ENCODE measurements at places on chromosomes 1 and 21.

- peak; percentile 50 for DNase-seq
These were observed 64.6 kb downstream of the UBIAD1 start for GRCh38 chr1:11337580-11338073.

DNA sequence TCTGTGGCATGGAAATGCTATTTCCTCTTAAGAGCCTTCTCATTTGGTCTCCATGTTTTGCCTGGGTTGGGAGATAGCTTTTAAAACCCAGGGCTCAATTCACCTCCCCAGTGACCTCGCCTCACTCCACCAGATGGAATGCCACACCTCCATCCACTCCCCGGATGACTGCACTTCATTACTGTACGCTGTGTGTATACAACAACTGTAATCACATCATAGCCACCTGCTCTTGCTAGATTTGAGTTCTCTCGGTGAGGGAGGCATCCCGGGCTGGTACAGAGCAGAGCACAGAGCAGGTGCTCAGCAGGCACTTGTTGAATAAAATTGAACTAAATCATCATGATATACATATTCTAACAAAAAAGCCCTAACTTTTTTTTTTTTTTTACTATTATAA, 26.0 kb downstream of the SDE2 start:
- DNase-seq: no peak

- DNase-seq: no peak
These were observed 15.7 kb downstream of the RGS2 start for GRCh38 chr1:192824511-192824910.

- DNase-seq: peak; percentile 50
These were observed 24.1 kb upstream of the ZSWIM5 start for GRCh38 chr1:45230537-45230936.

DNA sequence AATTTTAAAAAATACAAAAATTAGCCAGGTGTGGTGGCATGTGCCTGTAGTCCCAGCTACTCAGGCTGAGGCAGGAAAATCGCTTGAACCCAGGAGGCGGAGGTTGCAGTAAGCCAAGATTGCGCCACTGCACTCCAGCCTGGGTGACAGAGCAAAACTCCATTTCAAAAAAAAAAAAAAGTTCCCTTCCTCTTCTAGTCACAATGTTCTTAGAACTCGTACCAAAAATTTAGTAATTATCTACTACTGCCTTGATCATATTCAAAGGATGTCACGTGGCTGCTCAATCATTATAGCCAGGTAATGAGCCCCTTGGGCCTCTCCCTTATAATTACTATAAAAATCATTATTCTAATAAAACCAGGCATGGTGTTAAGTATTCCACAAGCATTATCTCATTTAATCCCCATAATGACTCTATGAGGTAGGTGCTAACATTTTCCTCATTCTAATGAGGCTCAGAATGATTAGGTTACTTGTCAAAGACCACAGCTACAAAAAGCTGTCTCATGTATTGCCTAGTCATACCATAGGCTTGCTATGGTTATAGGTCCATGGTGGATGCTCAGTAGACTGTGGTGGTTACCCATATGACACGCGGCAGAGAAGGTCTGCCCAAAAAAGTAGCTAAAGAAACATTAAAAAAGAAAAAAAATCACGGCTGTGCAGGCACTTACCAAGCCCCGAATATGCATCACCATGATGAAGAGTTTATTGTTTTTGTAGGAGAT, 15.5 kb upstream of the PPP1R15B start:
- no peak for DNase-seq

DNA sequence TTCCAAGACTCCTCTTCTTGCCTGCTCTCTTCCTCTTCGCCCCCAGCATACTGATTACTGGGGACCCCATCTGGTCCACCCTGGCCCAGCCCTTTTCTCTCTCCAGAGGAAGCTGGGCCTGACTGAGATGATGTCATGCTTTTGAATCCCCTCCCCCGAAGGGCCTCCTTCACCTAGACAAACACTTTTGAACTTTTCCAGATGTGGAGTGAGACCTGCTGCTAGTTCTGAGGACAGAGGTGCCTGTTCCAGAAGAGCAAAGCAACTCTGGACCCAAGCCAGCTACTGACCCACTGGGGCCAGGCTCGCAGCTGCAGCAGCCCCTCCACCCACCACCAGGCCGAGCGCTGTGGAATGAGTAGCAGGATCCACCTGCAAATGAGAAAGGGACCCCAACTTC, 8.4 kb downstream of the CD34 start:
- DNase-seq: no peak

DNA sequence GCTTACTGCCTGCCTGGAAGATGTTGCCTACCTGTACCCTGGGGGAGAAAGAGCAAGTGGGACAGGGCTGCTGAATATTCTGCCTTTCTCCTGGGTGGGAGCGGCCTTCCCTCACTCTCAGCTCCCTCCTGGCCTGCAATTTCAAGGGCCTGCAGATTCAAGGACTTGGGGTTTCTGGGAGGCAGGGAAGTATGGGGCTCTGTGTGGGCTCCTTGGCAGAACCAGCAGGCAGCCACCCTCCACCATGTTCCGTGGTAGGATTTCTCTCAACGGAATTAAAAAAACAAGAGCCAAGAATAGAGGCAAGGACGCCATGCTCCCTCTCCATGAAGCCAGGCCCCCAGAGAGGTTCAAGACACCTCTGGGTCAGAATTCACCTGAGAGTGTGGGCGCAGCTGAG, 127.7 kb downstream of the NAV1 start:
- no peak for DNase-seq

- DNase-seq: no peak
These were observed 1.5 kb upstream of the ATP1A2 start for GRCh38 chr1:160114085-160114484.

DNA sequence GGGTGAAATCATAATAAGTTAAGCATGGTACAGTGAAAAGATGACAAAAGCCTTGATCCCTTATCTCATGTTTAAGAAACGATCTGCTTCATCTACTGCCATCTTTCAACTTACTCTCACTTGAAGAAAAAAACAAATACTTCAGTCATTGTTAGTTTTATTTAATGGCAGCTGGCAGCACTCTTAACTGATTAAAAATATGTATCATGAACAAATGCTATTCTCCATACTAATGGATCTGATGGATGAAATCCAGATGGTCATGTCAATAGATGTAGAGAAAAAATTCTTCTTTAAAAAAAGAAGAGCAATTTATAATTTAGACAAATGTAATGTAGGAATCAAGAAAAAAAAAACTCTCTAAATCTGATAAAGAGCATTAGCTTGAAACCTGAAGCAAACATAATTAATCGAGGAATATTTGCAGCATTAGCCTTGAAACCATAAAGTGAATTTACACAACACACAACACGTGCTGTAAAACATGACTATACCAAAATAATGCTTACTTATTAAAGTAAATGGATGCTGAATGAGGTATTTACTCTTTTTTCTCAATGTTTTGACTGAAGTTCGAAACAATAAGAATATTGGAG, 579.0 kb upstream of the ADAMTS5 start:
- DNase-seq: no peak

GRCh38 chr21:45831991-45832740, 149.4 kb upstream of the COL6A1 start:
- peak; percentile 4 for DNase-seq

GRCh38 chr1:2528016-2528415, 1.6 kb upstream of the PANK4 start:
- DNase-seq: peak; percentile 43

- DNase-seq: no peak
These were observed 5.1 kb downstream of the CLCNKB start for GRCh38 chr1:16048573-16049189.

DNA sequence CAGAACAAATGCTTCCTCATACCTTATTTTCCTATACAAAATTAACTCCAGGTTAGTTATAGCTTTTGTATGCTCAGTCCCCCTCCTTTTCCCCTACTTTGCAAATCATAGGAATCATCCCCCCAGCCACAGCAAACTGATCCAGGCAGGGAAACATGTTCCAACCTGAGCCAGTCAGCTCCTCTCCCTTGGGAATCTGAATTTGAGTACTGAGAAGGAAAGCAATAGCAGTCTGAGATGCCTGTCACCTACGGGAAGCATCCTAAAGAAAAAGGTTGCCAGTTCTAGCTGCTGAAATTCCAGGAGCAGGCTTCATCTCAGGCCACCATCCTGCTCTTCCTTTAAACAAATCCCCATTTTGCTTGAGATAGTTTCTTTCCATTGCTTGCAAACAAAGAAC, 6.9 kb downstream of the ADSS2 start:
- peak; percentile 30 for DNase-seq

GRCh38 chr1:150235294-150235851, 539 bp downstream of the ANP32E start:
- DNase-seq: peak; percentile 33

DNA sequence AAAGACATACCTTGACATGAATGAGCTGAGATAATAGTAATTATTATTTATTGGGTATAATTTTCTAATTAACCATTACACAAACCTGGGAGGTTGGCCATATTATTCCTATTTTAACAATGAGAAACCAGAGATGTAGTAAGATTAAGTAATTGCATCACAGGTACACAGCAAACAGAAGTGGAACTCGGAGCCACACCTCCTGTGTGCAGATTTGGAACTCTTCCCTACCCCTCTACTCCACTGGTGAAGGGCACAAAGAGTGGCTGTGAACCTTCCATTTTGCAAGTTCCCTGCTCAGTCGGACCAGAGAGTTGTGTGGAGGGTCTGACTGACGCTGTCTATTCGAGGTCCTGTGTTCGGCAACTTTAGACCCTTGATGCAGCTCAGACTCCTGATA, 45.0 kb downstream of the NGF start:
- DNase-seq: no peak

DNA sequence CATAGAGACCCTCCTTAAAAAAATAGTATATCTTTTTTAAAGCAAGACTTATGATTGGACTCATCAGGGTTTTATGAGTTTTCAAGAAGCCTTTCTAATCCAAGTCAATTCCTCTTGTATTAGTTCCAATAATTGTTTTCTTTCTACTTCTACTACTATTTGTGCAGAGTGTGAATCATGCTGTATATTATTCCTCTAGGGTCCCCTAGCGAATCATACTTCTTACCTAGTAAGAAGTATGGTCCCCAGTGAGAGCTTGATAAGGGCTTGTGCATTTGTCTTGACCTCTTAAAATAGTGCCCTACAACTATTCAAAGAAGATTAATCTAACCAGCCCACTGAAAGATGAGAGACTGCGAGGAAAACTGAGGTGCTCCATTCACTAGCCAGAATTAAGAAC, 715.7 kb upstream of the ZP4 start:
- DNase-seq: no peak

DNA sequence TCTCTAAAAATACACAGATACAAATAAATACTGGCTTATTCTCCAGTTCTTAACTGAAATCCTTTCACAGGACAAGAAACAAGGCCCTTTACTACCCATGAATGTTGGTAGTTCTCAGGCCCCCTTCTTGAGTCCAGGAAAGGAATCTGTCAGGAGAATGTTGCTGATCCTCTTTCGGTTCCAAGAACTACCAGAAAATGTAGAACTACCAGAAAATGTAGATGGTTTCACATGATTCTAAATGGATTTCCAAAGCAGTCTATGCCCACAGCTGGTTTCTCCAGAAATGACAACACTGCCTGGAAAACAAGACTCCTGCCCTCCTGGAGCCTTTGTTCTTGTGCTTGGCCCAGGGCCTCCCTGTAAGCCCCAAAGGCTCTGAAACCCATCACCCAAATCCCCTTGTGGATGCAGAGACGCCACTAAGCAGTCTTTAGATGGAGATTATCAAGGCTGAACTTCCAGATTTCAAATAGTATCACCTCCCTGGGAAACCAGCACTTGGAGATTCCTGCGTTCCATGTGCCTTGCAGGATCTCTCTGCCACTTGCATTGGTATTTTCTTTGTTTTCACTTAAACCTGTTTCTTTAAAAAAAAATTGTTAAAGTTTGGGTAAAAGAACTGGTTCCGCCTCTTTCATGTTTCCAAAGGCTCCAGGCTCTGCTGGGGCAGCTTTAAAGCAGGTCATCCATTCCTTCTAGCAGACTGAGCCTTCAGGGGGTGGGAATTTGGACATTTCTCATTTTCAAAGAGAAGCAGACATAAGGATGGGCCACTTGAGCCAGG, 53.4 kb downstream of the MAN1C1 start:
- no peak for DNase-seq

DNA sequence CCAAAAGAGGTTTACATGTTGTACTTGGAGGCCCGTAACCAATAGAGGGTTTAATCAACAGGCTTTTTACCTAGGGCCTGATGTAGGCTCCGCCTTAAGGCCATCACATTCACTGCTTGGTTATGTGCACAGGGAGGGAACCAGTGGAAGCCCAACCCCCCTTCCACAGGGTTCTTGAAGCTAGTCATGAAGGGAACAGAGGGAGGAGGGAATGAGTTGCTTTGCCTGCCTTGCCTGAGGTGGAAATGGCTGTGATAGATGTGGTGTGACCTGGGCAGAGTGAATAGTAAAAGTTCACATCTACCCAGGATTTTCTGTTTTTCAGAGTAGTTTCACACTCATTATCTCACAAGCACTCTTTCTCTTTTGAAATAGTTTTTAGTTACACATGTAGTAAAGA, 215.1 kb downstream of the ST6GALNAC3 start:
- DNase-seq: no peak

GRCh38 chr1:11563560-11564069, 84.7 kb downstream of the DISP3 start:
- DNase-seq: peak; percentile 9

DNA sequence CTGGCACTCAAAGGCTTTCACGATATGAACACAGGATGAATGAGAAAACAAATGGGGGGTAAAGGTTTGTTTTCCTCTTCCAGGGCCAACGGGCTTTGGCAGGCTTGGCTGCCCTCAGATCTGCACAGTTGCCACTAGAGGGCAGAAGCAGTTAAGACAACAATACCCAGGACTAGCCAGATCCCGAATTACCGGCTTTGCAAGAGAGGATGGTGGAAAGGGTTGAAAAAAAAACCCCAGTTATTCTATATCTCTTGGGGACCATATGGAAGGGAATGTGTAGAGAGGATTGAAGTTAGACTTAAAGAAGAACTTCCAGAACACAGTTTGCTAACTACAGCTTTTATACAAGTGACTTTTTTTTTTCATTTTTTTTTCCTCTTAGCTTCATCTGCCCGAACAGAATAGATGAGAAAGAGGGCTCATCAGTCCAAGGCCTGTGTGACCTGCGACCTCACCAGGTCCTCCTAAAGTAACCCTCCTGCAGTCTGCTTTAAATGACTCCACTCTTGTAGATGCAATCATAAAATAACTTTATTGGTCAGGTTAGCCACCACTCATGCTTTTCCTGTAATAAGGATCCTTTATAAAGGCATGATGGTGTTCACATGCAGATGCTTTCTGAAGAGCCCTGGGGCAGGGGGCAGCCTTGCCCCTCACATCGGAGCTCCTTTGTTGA, 10.7 kb downstream of the FMOD start:
- DNase-seq: peak; percentile 92
